ENCODE measurements at places on chromosomes 16 and 17. TPM values are rescaled to one million over a fixed set of nuclear protein-coding genes. Genes with fewer than 3 reads are reported as not detected.

DNA sequence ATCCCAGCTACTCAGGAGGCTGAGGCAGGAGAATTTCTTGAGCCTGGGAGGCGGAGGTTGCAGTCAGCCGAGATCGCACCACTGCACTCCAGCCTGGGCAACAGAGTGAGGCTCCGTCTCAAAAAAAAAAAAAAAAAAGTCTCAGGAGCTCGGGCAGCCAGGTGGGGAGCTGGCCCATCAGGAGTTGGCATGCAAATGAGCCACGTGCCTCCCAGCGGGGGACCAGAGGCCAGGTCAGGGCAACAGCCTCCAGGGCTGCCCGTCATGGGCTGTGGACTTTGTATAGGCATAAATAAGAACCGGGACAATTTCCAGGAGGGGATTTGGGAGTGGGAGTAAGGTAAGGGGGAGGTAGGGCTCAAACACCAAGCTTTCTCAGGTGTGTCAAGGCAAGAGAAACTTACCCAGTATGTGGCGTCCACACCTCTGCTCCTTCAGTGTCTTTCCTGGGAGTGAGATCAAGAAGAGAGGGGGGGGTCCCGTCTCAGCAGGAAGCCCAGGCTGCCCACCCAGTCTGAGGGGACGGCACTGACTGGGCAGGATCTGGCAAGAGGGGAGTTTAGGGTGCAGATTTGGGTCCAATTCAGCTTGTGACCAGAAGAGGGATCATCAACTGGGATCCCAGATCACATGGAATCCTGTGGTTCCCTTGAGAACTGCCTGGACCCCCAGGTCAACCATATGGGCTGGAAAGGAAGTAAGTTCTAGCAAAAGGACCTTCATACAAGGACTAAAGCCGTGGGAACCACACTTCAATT lies 22.3 kb upstream of the G6PC1 start:
- DNase-seq: no peak

GRCh38 chr17:19331134-19331533 lies 31.4 kb downstream of the B9D1 start:
- DNase-seq: peak; percentile 56

GRCh38 chr16:29959293-29959692 lies 2.6 kb upstream of the TMEM219 start:
- DNase-seq: no peak

DNA sequence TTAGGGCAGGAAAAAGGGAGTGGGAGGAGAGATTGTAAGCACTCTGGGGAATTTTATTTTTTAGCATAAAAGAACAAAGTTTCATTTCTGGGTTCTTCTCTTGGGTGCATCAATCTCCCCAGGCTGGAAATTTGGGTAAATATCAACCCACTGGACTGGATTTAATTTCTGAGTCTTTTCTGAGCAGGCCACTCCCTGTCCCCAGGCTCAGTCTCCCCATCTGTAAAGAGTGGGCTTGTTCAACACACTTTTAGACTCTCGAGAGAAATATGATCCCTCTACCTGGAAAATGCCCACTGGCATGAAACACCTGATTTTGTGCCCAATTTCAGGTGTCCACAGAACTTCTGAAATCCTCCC lies 617 bp upstream of the VTN start:
- no peak for DNase-seq

DNA sequence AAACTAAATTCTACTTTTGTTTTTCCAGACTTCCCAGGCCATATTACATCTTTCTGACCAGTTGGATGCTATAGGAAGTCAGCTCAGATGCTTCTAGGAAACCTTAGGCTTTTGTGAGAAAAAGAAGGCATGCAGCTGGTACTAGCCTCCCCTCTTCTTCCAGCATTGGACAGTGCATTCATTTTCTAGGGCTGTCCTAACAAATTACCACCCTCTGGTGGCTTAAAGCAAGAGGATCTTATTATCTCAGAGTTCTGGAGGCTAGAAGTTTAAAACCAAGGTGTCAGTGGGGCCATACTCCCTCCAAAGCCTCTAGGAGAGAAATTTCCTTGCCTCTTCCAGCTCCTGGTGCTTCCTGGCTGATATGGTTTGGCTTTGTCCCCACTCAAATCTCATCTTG lies 467.8 kb downstream of the SLC39A11 start:
- DNase-seq: no peak

- no peak for DNase-seq
Measured at GRCh38 chr17:45276031-45276430, 14.1 kb upstream of the SPATA32 start.

GRCh38 chr17:44960691-44961090 lies 7.4 kb downstream of the C1QL1 start:
- DNase-seq: no peak

DNA sequence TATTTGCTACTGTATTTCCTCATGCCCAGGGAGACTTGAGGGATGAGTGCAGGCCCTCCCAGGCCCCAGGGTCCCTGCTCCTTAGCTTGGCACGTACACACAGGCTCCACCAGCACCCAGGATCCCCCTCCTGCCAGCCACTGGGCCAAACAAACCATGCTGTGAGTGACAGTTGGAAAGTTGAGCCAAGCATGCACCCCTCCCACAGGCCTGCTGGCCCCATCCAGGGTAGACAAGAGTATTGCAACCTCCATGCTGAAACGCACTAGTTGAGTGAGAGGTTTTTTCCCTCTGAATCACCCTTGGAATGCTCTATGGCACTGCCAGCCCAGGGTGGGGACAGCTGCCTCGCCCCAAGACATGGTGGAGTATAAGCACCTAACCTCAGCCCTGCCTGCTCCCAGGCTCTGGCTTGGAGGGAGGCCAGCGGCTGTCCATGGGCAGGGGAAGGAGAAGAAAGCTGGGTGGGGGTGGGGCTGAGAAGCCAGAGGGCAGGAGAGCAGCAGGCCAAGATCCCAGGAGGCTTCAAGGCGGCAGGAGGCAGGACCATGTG lies 49.6 kb downstream of the PITPNM3 start:
- DNase-seq: peak; percentile 88

DNA sequence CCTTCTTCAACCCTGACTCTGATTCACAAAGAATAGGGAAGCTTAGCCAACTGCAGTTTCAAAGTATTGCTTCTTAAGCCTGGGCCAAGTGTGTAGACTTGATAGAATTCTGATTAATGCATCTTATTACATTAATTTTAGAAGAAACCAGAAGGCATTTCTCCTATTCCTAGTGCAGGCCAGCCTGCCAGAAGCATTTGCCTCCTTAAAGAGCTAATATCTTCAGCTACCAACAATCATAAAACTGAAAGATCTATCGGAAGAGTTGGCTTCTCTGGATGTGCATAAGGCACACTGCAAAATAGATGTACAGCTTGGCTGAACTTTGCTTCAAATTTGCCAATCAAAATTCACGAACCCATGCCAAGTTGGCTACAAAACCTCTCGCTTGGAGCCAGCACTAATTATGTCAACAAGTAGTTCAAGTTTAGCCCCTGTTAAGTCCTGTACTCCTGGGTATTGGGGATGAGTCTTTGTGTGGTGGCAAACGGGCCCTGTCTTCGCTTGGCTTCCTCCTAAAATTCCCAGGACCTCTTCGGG lies 717.8 kb downstream of the WWOX start:
- no peak for DNase-seq

DNA sequence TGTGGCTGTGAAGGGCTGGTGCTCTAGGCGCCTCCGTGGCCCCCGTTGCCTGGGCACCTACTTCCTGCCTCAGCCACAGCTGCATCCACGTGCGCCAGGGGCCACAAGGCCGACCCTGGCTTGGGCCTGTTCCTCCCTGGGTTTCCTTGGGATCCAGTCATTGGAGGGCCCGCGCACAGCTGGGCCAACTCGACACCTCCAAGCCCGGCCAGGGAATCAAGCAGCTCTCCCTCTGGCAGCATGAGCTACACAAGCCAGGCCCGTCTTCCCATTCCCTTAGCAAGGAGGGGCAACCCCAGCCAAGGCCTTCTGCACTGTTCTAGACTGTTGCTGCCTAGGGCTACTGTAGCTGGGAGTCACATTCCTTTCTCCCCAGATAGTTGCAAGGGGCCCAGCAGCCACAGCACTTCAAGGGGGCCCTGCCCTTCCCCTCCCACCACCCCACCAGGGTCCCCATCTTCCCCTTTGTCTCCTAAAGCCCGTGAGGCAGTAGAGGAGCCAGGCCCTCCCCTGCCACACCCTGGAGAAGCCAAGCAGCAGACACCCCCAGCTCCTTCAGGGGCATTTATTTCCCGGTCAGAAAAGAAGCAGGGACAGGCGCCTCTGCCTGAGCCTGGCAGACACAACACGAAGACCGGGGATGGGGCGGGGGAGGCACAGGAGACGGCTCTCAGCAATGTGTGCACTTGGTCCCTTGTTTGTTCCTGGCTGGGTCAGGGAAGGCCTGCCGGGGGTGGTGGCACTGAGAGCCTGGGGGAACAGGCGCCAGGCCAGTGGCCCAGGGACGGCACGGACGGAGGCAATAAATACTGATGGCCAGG lies 3.8 kb downstream of the ARHGDIA start:
- DNase-seq: peak; percentile 67

DNA sequence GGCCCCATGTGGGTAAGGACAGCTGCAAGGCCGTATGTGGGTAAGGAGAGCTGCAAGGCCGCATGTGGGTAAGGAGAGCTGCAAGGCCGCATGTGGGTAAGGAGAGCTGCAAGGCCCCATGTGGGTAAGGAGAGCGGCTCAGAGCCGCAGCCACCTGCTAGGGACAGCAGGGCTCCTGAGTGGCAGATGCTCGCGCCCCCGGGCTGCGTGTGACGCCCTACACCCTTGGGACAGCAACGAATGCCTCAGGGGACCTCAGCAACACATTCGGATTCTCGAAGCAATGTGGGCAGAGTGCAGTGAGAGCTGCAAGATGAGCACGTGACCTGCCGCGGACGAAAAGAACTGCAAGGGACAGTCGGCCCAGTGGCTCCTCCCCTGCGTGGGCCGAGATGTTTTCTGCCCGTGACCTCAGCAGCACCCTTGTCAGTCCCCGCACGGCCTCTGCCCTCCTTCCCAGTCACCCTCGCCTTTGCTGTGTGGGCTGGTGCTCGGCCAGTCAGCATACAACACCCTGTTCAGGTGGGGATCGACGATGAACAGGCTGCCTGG lies 9.6 kb upstream of the SLC38A8 start:
- DNase-seq: no peak

DNA sequence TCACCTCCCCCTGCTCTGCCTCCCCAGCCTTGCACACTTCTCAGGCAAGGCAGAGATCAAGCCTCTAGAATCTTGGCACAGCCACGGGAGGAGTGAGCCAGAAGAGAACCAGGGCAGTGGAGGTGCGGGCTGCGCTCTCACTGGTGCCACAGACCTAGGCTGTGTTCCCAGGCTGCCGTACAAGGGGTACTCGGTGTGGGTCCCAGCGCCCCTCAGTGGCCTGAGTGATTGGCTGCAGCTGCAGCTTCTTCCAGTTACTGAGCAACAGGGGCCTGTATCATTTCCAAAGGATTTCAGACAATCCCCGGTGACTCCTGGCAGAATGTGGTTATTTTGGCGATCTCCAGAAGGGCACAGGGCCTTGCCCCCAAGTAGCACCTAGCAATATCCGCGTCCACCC lies 1852.1 kb downstream of the TP53TG3F start:
- no peak for DNase-seq

HOXB1 gene
- not detected for total RNA-seq

CRISPLD2 gene
- total RNA-seq: 21.6 TPM

SDK2 gene
- 0.33 TPM for total RNA-seq

EXOC3L1 gene
- total RNA-seq: 0.63 TPM

CYB5B gene
- 47.4 TPM for total RNA-seq

TMC5 gene
- not detected for total RNA-seq
